ENCODE measurements at places on chromosomes 2 and 18.
A peak's percentile ranks its signal among the peaks of the same experiment; 100 is the strongest.

DNA sequence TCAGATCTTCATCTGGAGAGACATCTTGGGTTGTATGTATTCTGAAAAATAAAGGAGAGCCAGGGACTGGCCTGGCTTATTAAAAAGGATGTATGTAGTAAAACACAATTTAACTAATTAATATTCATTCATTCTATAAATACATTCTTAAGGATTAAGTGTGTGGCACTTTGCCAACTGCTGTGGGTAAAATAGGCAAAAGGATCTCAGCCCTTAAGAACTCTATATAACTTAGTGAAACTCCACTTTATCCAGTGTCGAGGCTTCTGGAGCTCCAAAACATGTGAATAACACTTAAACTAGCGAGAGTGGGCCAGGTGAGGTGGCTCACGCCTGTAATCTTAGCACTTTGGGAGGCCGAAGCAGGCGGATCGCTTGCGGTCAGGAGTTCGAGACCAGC lies 7.7 kb upstream of the STK39 start:
- no peak for DNase-seq

- DNase-seq: peak; percentile 41
These were observed at the start of gene MYO1B for GRCh38 chr2:191245046-191245868. Gene MYO1B, plus strand, starts transcription at chr2:191245404. Its CDS starts 31,492 bp downstream, at chr2:191276896.

DNA sequence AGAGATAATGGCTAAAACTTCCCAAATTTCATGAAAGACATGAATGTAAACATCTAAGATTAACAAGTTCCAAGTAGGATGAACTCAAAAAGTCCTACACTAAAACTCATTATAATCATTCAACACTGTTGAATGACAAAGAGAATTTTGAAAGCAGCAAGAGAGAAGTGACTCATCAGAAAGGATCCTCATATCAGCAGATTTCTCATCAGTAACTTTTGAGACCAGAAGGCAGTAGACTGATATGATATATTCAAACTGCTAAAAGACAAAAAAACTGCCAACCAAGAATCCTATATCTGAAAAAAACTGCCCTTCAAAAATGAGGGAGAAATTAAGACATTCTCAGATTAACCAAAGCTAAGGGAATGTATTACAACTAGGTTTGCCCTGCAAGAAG lies 130.6 kb upstream of the OTX1 start:
- no peak for DNase-seq

DNA sequence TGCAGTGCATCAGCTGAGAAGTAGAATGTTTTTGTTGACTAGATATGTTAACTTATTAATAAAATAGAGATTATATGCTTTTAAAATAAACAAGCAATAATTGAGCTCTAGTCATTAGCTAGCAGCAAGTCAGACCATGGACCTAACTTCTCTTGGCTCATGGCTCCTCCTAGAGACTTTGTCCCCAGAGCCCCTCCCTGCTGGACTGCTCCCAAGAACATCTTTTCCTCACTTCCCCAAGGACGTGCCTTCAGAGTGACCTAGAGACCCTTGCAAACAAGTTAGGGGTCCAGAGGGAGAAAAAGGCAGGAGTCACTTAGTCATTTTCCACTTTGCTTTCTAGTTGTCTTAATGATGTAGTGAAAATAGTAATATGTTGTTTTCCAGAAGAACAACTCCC lies 312.5 kb upstream of the NRP2 start:
- no peak for DNase-seq

GRCh38 chr2:18719978-18720775 lies 130.8 kb upstream of the NT5C1B start:
- DNase-seq: no peak

DNA sequence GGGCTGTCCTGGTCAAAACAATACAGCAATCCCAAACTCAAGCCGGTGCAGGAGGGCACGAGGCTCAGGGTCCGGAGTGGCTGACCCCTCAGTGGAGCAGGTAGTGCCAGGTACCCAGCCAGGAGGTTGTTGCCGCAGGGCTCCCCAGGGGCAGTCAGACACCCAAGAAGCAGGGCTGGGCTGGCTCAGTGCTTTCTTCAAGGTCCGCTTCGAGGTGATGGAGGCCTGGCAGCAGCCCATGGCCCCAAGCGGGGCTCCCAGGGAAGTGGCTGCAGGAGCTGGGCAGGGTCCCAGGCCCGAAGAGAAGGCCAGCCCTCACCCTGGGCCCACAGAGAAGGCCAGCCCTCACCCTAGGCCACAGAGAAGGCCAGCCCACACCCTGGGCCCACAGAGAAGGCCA lies 55.3 kb upstream of the COPS8 start:
- no peak for DNase-seq

GRCh38 chr2:41663056-41663455 lies 384.8 kb upstream of the PKDCC start:
- no peak for DNase-seq

- DNase-seq: no peak
These were observed 252.1 kb downstream of the RBM43 start for GRCh38 chr2:151009437-151010175.

DNA sequence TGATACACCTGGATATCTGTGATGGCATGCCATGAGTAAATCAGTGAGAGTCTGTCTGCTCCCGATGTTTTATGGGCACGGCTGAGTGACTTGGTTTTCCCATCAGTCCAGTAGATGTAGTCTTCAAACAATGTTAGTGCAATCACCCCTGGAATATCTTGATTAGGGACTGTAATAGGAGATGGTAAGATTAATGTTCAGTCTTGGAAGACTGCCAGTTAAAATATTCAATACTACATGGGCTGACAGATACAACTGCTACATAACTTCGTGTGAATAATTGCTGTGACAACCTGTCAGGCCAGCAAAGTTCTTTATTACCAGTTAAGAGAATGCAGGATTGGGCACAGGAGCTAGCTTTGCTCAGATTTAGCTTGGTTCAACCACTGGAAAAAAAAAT lies 1673.3 kb downstream of the LRP1B start:
- DNase-seq: no peak

GRCh38 chr18:78788161-78788560 lies 191.5 kb upstream of the SALL3 start:
- DNase-seq: no peak

DNA sequence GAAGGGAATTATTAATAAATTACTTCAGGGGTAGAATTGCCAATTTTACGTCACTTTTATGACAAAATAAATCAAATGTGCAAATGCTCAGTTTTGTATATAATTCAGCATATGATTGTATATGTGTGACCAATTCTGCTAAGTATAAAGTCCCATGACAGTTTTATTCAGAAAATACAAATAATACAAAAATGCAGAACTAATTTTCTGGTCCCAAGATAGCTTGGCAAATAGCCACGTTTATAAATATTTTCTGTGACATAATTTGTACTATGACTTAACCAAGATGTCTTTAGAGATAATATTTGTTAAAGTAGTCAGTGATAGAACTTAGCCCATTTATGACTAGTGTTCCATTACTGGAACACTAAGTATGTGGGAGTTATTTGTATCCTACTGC lies 24.2 kb upstream of the CAB39 start:
- DNase-seq: no peak

- peak; percentile 6 for DNase-seq
These were observed 24.4 kb downstream of the MRPL33 start for GRCh38 chr2:27795868-27796277.

- no peak for DNase-seq
These were observed 498.6 kb downstream of the TXNL1 start for GRCh38 chr18:56139792-56140254.

DNA sequence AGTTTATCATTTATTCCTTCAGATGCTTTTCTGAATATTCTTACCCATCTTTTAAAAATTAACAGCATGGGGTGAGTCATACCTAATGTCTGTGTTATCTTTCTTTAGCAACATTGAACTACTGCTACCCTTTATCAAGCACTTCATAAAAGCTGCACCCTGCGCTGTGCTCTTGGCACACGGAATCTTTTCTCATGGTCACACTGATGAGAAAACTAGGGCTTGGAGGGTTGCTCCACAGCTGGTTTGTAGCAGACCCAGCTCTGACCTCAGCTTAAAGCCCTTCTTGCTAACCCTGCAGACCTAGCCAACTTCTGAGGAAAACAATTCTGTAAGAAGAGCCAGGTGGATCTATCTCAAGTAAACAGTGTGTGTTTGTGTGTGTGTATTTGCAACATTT lies 106.3 kb downstream of the RNF144A start:
- no peak for DNase-seq

GRCh38 chr18:42706618-42707017 lies 408.9 kb downstream of the RIT2 start:
- DNase-seq: peak; percentile 83

- no peak for DNase-seq
These were observed 17.3 kb downstream of the KLHL29 start for GRCh38 chr2:23402205-23402740.

- no peak for DNase-seq
These were observed 162.6 kb upstream of the TWIST2 start for GRCh38 chr2:238685327-238685709.

DNA sequence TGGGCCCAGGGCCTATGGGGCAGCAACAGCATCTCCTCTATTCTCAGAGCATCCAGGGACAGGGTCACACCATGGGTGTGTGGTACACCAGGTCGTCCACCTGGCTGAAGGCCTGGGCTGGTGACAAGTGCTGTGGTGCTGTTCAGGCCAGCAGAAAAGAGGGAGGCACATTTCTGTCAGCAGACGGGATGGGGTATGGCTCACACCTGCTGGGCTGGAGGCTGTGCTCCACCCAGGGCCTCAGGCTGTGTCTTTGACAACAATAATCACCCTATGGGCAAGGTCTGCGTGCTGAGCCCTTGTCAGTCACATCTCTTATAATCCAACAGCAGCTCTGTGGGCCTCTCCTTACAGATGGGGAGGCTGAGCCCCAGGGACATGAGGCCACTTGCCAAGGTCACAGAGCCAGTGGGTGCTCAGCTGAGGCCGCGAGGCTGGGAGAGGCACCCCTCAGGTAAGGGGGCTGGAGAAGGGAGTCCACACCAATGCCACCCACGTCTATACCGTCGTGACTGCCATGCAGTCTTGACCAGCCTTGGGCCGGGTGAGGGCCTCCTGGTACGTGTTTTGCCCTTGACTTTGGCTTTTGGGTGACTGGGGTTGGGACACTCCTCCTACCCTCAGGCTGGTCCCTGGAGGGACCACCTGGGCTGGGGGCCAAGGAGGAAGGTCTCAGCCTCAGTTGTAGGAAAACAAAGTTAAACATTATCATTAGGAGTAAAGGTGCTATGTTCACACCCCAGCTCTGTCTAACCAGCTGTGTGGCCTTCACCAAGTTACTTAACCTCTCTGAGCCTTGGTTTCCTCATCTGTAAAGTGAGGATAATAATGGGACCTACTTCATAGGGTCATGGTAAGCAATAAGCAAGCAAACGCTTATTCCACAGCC lies 5.6 kb upstream of the HS6ST1 start:
- DNase-seq: no peak

DNA sequence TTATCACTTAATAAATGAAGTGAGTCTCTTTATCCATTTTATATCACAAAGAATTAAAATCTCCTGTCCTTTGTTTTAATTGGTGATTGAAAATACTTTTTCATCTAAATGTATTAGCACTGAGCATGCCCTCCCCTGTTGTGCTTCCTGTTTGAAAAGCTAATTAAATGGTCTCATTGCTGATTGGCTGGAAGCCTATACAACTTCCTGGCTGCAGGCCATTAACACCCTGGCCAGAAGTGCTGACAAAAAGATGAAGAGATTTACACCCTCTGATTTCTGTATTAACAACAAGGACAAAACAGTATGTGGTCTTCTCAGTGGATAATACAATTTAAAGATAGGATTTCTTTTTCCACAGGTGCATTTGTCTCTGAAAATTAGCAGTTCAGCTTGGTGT lies 548.0 kb downstream of the DCC start:
- no peak for DNase-seq

DNA sequence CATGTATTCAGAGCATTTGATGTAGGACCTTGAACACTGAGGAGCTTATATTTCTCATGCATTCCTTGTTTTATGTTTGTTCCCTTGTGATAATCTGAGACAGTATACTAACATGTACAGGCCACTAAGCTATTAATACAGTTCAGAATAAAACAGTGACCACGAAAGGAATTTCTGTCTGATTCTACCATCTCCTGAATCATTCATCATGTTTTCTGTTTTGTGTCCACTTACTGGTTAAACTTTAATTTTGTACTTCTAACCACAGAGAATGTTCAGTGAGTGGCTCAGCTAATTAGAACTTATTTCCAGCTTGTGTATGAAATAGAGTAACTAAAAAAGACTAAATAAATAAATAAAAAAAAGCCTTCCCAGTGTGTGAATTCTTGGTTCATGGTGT lies 110.4 kb downstream of the LRP1B start:
- DNase-seq: no peak

DNA sequence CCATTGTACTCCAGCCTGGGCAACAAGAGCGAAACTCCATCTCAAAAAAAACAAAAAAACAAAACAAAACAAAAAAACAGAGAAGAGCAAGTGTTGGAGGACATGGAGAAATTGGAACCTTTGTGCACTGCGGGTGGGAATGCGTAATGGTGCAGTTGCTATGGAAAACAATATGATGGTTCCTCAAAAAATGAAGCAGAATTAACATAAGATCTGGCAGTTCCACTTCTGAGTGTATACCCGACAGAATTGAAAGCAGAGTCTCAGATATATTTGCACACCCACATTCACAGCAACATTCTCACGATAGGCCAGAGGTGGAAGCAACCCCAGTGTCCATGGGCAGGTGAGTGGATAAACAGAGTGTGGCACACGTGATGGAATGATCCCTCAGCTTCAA lies 11.0 kb upstream of the RALB start:
- no peak for DNase-seq

GRCh38 chr18:8754995-8755960 lies 49.9 kb downstream of the MTCL1 start:
- DNase-seq: no peak

GRCh38 chr2:15359716-15360531 lies 201.2 kb downstream of the NBAS start:
- DNase-seq: no peak

- no peak for DNase-seq
These were observed 242.3 kb upstream of the NCKAP5 start for GRCh38 chr2:133810559-133810958.

- no peak for DNase-seq
These were observed 35.4 kb downstream of the B4GALT6 start for GRCh38 chr18:31648966-31649429.

GRCh38 chr2:46943881-46944798 lies 28.5 kb upstream of the MCFD2 start:
- no peak for DNase-seq

GRCh38 chr2:133171393-133172004 lies 396.8 kb downstream of the NCKAP5 start:
- peak; percentile 60 for DNase-seq

- no peak for DNase-seq
These were observed 311.6 kb upstream of the PIK3C3 start for GRCh38 chr18:41643427-41643826.

GRCh38 chr2:63189026-63189425 lies 138.4 kb downstream of the OTX1 start:
- no peak for DNase-seq

GRCh38 chr2:191318037-191318728 lies 73.0 kb downstream of the MYO1B start:
- DNase-seq: no peak

DNA sequence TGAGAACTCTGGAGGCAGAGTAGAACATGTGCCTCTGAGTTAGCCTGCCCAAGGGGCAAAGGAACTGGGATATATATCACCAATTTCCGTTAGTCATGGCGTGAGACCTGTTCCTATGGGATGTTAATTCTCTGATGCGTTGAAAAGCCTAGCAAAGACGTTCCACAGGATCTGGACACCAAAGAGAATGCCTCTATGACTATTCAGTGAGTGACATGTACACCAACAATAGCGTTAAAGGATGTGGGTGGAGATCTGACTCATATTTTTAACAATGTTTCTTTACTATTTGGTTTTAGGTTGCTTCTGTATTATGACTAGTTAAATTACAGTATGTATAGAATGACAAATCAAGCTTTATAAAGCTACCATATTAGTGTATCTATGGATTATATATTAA lies 320.9 kb upstream of the MC4R start:
- no peak for DNase-seq

- no peak for DNase-seq
These were observed 127.3 kb downstream of the TTN start for GRCh38 chr2:178679891-178680290.
